T-cell (primary cell): ENCODE measurements at places on chromosomes 16 and 17. TPM values are rescaled to one million over a fixed set of nuclear protein-coding genes. Genes with fewer than 3 reads are reported as not detected.

DNA sequence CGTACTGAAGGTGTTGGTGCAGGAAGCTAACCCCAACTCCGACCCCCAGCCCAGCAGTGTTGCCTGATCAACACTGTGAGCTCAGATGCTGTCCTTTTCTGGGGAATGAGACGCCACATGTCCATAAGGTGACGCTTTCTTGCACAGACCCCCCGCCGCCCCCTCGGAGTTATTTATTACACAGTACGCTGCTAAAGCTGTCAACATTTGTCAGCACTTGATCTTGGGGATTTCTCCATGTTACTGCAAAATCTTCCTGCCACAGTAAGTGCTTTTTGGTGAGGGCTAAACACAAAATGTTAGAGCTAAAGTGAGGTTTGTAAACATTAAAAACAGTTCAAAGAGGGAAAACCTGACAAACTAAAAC is 15.9 kb downstream of the CMTM3 start:
- H3K27ac ChIP-seq: no peak overlapping the region
- H3K4me1 ChIP-seq: no peaks in the 10 kb centered on the region
- no peaks in the 10 kb centered on the region for H3K27me3 ChIP-seq
- DNase-seq: no peak
- no peak overlapping the region for H3K4me3 ChIP-seq

GRCh38 chr16:89121691-89122321 is 28.2 kb downstream of the ACSF3 start:
- H3K27ac ChIP-seq: peak overlapping the region; percentile 71
- H3K27me3 ChIP-seq: no peaks in the 10 kb centered on the region
- peaks cover 25% of the 10 kb centered on the region for H3K4me1 ChIP-seq
- no peak for DNase-seq
- H3K4me3 ChIP-seq: no peak overlapping the region

DNA sequence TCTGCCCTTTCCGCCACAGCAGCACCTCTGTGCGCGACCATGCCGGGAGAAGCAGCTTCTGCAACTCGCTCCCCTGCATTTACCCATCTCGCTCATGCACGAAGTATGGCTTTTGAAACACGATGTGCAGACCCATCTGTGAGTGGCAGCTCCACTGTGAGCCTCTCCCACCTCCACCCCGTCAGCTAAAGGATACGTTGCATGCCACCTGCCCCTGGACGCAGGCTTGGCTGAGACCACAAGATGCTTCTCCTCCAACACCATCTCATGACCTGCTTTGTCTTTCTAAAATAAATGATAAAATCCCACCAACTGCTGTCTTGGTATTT is 100.9 kb downstream of the ZNF778 start:
- H3K4me3 ChIP-seq: no peak overlapping the region
- H3K27me3 ChIP-seq: no peaks in the 10 kb centered on the region
- H3K36me3 ChIP-seq: peaks cover 10% of the 10 kb centered on the region
- H3K4me1 ChIP-seq: peaks cover 62% of the 10 kb centered on the region
- H3K27ac ChIP-seq: no peak overlapping the region

- DNase-seq: no peak
Measured at GRCh38 chr16:57938936-57939871, 31.7 kb downstream of the CNGB1 start.

- no peak overlapping the region for H3K27ac ChIP-seq
- no peaks in the 10 kb centered on the region for H3K36me3 ChIP-seq
- no peaks in the 10 kb centered on the region for H3K4me1 ChIP-seq
Measured at GRCh38 chr16:72508191-72508590, 336.2 kb upstream of the PMFBP1 start.

- H3K27me3 ChIP-seq: peaks cover 50% of the 10 kb centered on the region
- no peaks in the 10 kb centered on the region for H3K36me3 ChIP-seq
- no peak for DNase-seq
- H3K4me1 ChIP-seq: peaks cover 14% of the 10 kb centered on the region
Measured at GRCh38 chr16:88956546-88957432, 20.2 kb downstream of the CBFA2T3 start.

GRCh38 chr16:85329059-85329812 is 217.0 kb upstream of the CIBAR2 start:
- peaks cover 11% of the 10 kb centered on the region for H3K4me1 ChIP-seq
- no peak overlapping the region for H3K27ac ChIP-seq
- no peaks in the 10 kb centered on the region for H3K36me3 ChIP-seq
- H3K27me3 ChIP-seq: peaks cover 54% of the 10 kb centered on the region
- no peak overlapping the region for H3K4me3 ChIP-seq

DNA sequence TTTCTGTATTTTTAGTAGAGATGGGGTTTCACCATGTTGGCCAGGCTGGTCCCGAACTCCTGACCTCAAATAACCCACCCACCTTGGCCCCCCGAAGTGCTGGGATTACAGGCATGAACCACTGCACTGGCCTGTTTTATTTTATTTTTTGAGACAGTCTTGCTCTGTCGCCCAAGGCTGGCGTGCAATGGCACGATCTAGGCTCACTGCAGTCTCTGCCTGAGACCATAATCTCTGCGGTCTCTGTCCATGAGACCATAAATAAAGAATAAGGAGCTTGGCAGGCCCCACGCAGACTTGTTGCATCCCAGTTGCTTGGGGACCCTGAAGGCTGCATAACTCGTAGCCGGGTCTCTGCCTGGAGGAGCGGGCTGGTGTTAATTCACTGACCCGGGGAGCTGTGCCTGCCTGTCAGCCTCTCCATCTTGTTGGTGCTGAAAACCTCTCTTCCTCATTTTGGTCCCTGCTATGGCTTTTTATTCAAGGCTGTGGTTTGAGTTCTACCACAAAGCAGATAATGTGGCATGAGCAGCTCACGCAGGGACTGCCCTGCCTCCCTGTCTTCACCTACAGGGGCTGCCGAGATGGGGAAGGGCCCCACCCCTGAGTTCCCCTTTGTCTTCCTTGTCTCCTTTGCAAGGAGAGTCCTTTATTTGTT is 82.1 kb downstream of the MSI2 start:
- DNase-seq: no peak
- H3K36me3 ChIP-seq: peaks cover 2% of the 10 kb centered on the region
- H3K27me3 ChIP-seq: no peaks in the 10 kb centered on the region
- no peak overlapping the region for H3K27ac ChIP-seq
- H3K4me3 ChIP-seq: no peak overlapping the region
- peaks cover 12% of the 10 kb centered on the region for H3K4me1 ChIP-seq

DNA sequence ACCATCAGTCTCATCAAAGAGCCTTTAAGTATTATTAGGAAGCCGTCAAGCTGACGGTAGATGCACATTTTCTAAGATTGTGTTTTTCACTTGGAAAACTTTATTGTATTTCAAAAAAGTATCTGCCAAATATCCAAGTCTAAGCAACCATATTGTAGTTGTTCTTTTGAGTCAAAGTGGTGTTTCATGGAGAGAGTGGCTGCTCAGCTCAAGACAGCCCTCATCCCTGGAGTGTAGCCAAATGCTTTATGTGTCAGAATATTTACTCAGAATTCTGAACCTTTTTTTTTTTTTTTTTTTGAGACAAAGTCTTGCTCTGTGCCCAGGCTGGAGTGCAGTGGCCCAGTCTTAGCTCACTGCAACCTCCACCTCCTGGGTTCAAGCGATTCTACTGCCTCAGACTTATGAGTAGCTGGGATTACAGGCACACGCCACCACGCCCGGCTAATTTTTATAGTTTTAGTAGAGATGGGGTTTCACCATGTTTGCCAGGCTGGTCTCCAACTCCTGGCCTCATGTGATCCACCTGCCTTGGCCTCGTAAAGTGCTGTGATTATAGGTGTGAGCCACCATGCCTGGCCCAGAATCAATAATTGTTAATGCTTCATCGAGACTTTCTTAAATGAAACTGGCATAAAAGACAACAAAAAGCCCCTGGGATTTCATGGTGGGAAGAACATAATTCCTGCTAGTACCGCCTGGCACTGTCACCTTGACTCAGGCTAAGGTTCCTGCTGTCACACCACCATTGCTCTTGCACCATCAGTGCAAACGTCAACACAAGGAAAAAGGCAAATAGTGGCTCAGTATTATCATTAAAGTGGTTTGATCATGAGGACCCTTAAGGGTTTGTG is 45.5 kb downstream of the PRKCA start:
- H3K4me3 ChIP-seq: no peak overlapping the region
- no peak for DNase-seq
- H3K36me3 ChIP-seq: no peaks in the 10 kb centered on the region
- H3K27me3 ChIP-seq: no peaks in the 10 kb centered on the region

DNA sequence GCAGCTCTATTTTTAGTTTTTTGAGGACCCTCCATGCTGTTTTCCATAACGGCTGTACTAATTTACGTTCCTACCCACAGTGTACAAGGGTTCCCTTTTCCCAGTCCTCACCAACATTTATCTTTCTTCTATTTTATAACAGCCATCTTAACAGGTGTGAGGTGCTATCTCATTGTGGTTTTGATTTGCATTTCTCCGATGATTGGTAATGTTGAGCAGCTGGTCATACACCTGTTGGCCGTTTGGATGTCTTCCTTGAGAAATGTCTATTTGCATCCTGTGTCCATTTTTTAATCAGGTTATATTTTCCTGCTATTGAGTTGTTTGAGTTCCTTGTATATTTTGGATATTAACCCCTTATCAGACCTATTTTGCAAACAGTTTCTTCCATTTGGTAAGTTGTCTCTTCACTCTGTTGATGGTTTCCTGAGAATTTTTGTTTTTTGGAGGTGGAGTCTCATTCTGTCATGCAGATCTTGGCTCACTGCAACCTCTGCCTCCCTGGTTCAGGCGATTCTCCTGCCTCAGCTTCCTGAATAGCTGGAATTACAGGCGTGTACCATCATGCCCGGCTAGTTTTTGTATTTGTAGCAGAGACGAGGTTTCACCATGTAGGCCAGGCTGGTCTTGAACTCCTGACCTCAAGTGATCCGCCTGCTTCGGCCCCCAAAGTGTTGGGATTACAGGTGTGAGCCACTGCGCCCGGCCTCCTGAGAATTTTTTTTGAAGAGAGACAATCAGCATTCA is 279.6 kb downstream of the SNX29 start:
- no peaks in the 10 kb centered on the region for H3K4me1 ChIP-seq
- H3K4me3 ChIP-seq: no peak overlapping the region

DNA sequence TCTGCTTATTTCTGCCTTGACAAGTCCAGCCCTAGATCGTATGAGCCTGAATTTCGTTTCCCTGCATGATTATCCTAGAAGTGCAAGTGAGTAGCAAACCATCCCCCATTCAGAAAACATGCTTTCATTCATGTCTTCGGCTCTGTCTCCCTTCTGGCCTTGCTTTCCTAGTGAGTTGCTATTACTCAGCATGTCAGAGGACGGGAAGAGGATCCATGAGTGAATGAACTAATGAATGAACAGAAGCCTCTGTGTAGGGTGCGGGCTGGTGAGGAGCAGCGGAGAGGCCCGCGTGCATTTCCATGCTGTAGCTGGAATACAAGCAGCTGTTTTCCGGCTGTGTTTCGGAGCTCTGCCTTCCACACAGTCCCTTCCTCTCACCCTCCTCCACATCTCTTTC is 155.7 kb upstream of the NOL11 start:
- no peak overlapping the region for H3K27ac ChIP-seq
- H3K4me3 ChIP-seq: no peak overlapping the region
- DNase-seq: no peak
- no peaks in the 10 kb centered on the region for H3K27me3 ChIP-seq
- peaks cover 28% of the 10 kb centered on the region for H3K36me3 ChIP-seq

DNA sequence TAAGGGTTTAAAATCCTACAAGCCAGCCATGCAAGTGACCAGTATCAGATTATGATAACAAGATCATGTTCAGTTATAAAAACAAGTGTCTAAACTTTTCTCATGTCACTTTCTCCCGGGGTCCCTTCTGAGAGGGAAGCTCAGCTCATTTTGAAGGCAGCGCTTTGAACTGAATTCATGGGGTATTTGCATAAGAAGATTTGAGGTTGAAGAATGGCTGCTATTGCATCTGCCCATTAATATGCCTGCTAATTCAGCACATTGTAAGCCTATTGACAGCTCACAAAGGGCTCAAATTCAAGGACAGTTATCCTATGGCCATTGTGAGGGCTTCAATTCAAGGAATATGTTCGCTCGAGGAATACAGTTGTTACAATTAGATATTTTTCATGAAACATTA is 290.2 kb upstream of the IRX3 start:
- DNase-seq: no peak
- H3K36me3 ChIP-seq: no peaks in the 10 kb centered on the region
- H3K27ac ChIP-seq: no peak overlapping the region
- no peaks in the 10 kb centered on the region for H3K4me1 ChIP-seq
- peaks cover 8% of the 10 kb centered on the region for H3K27me3 ChIP-seq

GRCh38 chr17:50134206-50135110 is 4.5 kb upstream of the SAMD14 start:
- peaks cover 53% of the 10 kb centered on the region for H3K36me3 ChIP-seq
- no peak overlapping the region for H3K4me3 ChIP-seq
- DNase-seq: no peak
- peaks cover 19% of the 10 kb centered on the region for H3K4me1 ChIP-seq
- H3K27me3 ChIP-seq: no peaks in the 10 kb centered on the region

DNA sequence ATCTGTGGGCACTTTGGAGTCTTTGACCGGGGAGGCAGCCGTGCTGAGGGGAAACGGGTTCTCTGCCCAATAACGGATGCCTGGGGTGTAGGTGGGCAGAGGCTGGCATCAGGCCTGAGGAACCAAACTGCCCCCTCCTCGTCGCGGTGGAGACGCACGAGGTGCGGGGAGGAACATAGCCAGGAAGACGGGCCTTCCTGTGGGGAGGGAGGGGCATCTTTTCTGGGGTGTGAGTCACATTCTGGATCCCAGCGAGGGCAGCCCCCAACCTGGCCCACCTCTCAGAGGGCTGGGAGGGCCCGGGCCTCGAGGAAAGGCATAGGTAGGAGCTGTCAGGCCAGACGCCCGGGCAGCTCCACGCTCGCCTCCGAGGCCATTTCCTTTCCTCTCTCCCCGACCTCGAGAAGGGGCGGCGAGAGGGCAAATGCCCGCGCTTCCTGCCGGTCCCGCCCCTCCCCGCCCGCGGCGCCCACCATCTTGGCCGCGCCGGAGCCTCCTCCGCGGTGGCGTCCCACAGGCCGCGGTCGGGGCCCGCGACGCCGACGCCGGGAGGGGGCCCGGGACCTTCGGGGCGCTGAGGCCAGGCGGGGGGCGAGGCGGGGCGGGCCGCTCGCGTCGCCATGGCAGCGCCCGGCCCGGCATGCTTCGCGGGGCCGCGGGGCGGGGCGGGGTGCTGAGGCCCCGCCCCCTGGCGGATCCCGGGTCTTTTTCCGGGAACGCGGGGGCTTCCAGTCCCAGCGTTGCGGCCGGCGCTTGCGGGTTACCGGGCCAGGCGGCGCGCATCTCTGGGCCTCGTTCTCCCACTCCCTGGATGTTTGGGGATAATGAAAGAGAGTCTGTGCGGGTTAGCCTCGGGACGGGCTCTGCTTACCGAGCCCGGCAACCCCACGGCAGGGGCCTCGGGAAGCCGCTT is 13.2 kb downstream of the RAI1 start:
- peak; percentile 60 for DNase-seq
- no peaks in the 10 kb centered on the region for H3K27me3 ChIP-seq
- H3K27ac ChIP-seq: peak overlapping the region; percentile 95
- H3K4me1 ChIP-seq: peaks cover 51% of the 10 kb centered on the region
- H3K4me3 ChIP-seq: peak overlapping the region; percentile 98
- no peaks in the 10 kb centered on the region for H3K36me3 ChIP-seq

Gene GLIS2
- total RNA-seq: 0.18 TPM

Gene C17orf67
- 9.6 TPM for total RNA-seq

Gene SCARF1
- total RNA-seq: 2.0 TPM

Gene RHBDF2
- 35.2 TPM for total RNA-seq

Gene CMTM4
- total RNA-seq: 1.1 TPM

Gene KCNJ18
- not detected for total RNA-seq

Gene TLCD3B
- total RNA-seq: 0.25 TPM

Gene DUS2
- total RNA-seq: 15.2 TPM
